Left ventricle myocardium inferior (tissue), 1 donor: ENCODE measurements at places on chromosomes 5 and 9. TPM values are rescaled to one million over a fixed set of nuclear protein-coding genes. Genes with fewer than 3 reads are reported as not detected.

DNA sequence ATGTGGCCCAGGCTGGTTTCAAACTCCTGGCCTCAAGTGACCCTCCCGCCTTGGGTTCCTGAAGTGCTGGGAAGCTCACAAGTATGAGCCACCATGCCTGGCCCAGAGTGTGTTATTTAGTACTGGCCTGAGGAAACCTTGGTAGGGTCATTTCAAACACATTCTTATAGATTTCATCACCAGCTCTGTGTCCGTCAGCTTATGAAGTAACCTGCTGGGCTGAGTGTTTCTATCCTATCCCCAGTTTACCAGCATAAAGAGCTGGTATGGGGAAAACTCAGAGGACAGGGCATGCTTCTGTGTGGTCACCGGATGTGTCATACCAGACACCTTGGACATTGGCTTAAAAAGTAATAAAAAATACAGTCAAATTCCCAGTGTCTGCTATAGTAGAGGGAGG, 45.3 kb downstream of the PTPN3 start:
- H3K4me3 ChIP-seq, result no peak overlapping the region
- H3K27ac ChIP-seq, result no peak overlapping the region
- peaks cover 7% of the 10 kb centered on the region for H3K4me1 ChIP-seq
- H3K27me3 ChIP-seq, result no peaks in the 10 kb centered on the region
- no peak for DNase-seq

RNF180 gene
- total RNA-seq, result 12.9 TPM

CNTNAP3 gene
- total RNA-seq, result 9.9 TPM

PCDHGB5 gene
- 6.0 TPM for total RNA-seq

DNA sequence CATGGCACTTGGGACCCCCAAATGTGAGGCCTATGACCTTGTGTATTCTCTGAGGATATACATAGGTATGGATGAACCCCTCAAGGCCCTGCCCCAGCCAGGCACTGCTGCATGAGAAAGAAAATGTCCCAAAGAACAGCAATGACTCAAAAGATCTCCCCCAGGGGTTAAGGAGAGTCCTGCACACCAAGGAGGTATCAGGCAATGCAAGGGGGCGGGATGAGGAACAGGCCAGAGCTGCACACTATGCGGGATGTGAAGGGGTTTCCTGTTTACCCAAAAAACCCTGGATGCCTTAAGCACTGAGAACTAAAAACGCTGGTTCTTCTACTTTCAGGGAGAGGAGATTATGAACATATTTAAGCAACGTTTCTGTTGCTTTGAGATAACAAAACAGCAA, 3.4 kb downstream of the RAPGEF1 start:
- no peaks in the 10 kb centered on the region for H3K27me3 ChIP-seq
- peak overlapping the region; percentile 94 for H3K27ac ChIP-seq
- no peak for DNase-seq
- H3K4me1 ChIP-seq, result peaks cover 90% of the 10 kb centered on the region
- peaks cover 8% of the 10 kb centered on the region for H3K36me3 ChIP-seq

GRCh38 chr5:176882567-176882903, 16.6 kb downstream of the HK3 start:
- no peak overlapping the region for H3K4me3 ChIP-seq
- no peaks in the 10 kb centered on the region for H3K36me3 ChIP-seq
- peaks cover 21% of the 10 kb centered on the region for H3K27me3 ChIP-seq
- no peak for DNase-seq
- H3K4me1 ChIP-seq, result no peaks in the 10 kb centered on the region
- no peak overlapping the region for H3K27ac ChIP-seq

- no peaks in the 10 kb centered on the region for H3K27me3 ChIP-seq
- no peaks in the 10 kb centered on the region for H3K4me1 ChIP-seq
- no peak for DNase-seq
- H3K27ac ChIP-seq, result no peak overlapping the region
- H3K36me3 ChIP-seq, result no peaks in the 10 kb centered on the region
- H3K4me3 ChIP-seq, result no peak overlapping the region
These were observed 526.1 kb upstream of the KLF4 start for GRCh38 chr9:108015690-108016089.

DNA sequence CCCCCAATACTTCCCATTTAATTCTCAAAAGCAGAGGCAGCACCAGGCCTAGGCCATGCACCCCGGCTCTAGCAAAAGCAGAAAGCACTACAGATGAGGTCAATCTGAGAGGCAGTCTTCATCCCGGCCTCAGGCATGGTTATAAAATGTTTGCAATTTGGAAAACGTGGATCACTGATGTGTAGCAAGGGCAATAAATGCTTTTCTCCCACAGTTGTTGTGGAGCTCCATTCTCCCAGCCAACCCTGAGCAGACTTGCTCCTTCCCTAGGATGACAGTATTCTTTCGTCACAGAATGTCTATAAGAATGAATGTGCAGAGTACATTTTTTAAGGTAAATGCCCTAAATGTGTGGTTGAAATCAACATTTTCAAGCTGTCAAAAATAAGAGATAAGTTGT, 157.3 kb upstream of the DAPK1 start:
- DNase-seq, result no peak
- H3K27me3 ChIP-seq, result peaks cover 68% of the 10 kb centered on the region
- no peak overlapping the region for H3K4me3 ChIP-seq
- peaks cover 11% of the 10 kb centered on the region for H3K4me1 ChIP-seq
- H3K27ac ChIP-seq, result no peak overlapping the region

- no peaks in the 10 kb centered on the region for H3K36me3 ChIP-seq
- H3K4me1 ChIP-seq, result no peaks in the 10 kb centered on the region
- no peaks in the 10 kb centered on the region for H3K27me3 ChIP-seq
These were observed 478.6 kb upstream of the WWC1 start for GRCh38 chr5:167812871-167813270.

SMIM33 gene
- total RNA-seq, result not detected

DNA sequence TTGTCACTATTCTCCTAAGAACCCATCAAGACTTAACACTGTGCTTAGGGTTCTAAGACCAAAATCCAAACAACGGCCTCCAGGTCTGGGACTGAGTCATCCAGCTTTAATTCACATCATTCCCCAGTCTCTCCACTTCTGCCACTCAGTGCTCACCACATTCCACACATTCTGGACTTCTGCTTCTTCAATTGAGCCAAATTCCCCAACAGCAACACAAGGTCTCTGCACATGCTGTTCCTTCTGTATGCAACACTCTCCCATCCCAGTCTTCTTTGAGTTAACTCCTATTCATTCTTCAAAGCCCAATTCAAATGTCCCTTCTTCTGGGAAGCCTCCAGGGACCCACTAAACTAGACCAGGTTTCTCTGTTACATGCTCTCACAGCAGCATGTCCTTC, 97.8 kb downstream of the GPR21 start:
- no peak overlapping the region for H3K4me3 ChIP-seq
- DNase-seq, result no peak
- H3K27me3 ChIP-seq, result no peaks in the 10 kb centered on the region
- no peak overlapping the region for H3K27ac ChIP-seq
- peaks cover 31% of the 10 kb centered on the region for H3K36me3 ChIP-seq

TRAF1 gene
- 2.6 TPM for total RNA-seq

GRCh38 chr5:51449026-51449425, 65.8 kb downstream of the ISL1 start:
- H3K27me3 ChIP-seq, result no peaks in the 10 kb centered on the region
- H3K4me1 ChIP-seq, result no peaks in the 10 kb centered on the region
- no peak for DNase-seq
- no peaks in the 10 kb centered on the region for H3K36me3 ChIP-seq
- no peak overlapping the region for H3K4me3 ChIP-seq

PRUNE2 gene
- total RNA-seq, result 3.1 TPM
